ENCODE measurements at places on chromosomes 6 and 20.

DNA sequence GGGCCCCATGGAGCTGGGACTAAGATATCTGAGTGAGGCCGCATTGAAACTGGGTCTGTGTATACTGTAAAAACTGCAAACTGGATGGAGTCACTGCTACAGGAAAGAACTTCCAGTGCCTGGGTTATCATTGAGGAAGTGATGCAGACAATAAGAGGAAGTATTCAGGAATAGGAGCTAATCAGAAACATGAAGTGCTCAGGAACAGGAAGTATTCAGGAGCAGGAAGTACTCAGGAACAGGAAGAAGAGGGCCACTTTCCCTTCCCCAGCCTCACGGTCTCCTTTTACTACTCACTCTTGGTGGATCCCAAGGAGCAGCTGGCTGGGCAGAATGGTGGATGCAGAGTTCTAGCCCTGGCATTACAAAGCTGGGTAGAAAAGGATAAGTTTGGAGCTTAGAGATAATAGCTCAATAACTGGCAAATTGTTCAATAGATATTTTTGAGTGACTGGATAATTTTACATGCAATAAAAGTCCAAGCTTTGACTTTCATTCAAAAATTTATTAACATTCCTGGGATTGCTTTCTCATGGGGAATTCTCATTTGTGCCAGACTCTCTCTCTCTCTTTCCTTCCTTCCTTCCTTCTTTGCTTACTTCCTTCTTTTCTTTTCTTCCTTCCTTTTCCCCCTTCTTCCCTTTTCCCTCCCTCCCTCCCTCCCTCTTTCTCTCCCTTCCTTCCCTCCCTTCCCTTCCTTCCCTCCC, 82.2 kb upstream of the PAX1 start:
- DNase-seq, result peak; percentile 7

GRCh38 chr6:95120984-95121383, 456.4 kb upstream of the MANEA start:
- no peak for DNase-seq

GRCh38 chr6:119672725-119673124, 323.2 kb upstream of the MAN1A1 start:
- no peak for DNase-seq

DNA sequence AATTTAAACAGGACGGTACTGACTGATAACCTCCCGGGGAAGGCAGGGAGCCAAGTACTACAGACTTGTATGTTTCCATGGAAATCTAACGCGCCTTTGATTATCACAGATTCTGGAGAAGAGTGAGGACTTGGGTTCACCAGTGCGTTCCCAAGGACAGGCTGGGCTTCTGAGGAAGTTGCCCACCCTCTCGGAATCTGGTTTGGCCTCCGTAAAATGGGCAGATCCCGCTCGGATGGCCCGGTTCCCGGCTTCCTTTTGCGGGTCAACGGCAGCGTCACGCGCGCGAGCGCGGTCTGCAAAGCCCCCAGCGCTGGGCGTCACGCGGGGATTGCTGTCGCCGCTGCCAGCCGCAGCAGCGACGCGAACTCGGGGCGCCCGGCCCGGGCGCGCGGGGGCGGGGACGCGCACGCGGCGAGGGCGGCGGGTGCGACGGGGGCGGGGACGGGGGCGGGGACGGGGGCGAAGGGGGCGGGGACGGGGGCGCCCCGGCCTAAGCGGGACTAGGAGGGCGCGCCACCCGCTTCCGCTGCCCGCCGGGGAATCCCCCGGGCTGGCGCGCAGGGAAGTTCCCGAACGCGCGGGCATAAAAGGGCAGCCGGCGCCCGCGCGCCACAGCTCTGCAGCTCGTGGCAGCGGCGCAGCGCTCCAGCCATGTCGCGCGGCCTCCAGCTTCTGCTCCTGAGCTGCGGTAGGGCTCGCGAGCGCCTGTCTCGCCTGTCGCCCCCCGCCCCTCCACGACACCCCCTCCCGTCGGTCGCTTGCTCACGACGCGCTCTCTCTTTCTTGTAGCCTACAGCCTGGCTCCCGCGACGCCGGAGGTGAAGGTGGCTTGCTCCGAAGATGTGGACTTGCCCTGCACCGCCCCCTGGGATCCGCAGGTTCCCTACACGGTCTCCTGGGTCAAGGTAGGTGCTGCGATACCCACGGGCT, at the start of gene CD83:
TSS of gene CD83 (plus strand) at position 615 of the 933 bp plus-strand sequence. CDS start at position 655, 40 bp downstream.
- DNase-seq, result peak; percentile 64

GRCh38 chr6:83536034-83536646, 23.8 kb downstream of the PRSS35 start:
- peak; percentile 67 for DNase-seq

DNA sequence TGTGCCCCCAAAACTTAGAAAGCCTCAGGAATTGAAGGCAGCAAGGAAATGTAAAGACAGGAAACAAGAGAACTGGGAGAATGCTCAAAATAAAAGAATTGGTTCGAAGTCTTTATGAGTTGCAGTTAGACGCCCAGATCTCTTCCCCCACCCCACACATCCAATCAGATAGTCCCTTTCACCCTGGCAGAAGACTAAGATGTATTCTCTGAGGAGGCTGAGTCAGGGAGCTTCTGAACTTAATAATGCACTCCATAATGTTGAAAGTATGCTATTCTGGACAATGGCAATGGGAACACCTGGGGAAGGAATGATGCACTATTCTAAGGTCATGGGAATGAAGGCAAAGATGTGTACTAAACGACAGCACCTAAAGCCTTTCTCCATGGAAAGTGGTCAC, 173.6 kb downstream of the MTFR2 start:
- no peak for DNase-seq

DNA sequence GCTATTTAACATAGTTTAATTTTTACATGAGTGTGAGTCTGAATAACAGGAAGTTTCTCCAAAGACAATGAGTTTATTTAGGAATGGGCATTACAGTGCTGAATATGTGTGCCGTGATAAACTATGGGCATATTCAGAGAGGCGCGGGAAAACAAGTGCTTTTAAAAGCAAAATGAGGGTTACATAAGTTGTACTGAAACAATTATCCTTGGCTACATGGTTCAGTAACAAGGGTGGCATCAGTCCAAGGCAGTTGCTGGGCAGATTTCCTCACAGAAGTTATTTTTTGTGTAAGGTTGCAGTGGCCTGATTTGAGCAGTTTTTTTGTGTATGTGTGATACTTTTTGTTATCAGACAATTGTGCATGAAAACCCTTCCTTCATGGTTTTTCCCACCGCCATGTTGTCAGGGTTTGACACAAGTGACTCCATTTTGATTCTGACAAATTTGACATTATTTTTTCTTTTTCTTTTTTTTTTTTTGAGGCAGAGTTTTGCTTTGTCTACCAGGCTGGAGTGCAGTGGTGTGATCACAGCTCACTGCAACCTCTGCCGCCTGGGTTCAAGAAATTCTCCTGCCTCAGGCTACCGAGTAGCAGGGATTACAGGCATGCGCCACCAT, 22.3 kb upstream of the PXDC1 start:
- no peak for DNase-seq

DNA sequence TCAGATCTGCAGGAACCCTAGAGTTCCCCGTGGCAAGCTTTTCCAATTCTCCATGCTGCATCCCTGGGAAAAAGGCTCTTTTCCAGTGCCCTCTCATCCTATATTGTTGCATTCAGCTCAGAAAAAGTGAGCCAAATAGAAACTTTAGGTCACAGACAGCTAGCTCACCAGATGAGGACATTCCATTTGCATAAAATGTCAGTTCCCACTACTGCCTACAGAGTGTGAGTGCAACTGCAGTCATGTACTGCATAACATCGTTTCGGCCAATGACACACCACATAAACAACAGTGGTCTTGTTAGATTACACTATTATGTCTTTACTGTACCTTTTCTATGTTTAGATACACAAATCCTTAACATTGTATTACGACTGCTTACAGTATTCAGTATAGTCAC, 8.6 kb downstream of the HS3ST5 start:
- DNase-seq, result no peak

DNA sequence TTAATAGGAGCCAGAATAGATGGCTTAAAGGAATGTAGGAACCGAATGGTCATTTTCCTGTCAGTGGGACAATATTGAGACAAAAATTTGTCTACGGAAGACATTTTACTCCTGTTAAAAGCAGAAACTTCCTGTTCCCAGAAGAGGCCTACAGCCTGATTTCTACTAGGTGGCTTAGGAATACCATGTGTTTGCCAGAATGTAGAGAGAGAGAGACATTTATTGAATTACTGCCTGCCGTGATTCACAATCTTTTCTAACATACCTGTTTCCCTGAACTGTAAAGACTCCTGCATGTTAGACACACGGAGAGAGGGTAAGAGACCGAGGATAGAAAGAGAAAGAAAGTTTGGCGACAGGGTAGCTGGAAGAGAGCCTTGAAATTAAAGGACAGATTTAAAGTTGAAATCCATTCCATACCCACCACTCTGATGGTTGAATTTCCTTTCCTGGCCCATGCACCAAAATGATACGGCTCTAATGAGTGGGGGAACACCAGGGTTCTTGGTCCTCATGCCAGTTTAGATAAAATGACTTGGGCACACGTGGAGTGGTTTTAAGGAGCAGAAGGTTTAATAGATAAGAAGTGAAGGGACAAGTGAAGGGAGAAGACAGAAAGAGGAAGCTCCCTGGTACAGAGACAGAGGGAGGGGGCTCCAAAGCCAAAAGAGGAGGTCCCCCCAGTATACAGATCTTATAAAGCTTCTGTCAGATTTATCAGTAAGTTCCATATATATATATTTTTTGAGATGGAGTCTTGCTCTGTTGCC, 22.5 kb downstream of the NCOA3 start:
- DNase-seq, result peak; percentile 96

DNA sequence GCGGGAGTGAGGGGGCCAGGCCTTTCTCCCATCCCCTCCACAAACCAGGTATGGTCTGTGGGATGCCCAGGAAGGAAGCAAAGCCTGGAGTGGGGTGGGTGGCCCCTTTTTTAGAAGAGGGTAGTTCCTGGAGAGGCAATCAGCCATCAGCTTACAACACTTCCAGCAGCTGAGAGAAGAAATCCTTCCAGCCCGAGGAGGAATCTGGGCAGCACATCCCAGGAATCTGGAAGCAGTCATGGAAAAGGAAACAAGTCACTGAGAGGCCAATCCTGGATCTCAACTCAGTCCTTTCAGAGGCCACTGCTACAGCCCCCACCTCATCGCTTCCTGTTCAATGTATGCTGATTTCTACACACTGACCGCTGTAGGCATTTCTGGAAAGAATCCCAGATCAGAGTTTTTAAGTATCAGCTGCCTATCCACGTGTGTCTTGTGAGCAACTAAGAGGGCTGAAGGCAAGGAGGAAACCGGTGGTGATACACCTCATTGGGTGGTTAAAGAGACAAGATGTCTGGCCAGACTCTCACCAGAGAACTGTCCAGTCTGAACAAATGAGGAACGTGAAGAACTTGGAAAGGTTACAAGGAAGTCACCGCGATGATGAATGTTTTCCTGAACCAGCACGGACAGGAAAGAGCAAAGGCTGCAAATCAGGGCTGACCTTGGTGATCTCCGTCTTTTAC, 92.9 kb upstream of the SHLD1 start:
- DNase-seq, result no peak

- DNase-seq, result no peak
Measured at GRCh38 chr6:133683606-133684005, 205.3 kb upstream of the TCF21 start.

DNA sequence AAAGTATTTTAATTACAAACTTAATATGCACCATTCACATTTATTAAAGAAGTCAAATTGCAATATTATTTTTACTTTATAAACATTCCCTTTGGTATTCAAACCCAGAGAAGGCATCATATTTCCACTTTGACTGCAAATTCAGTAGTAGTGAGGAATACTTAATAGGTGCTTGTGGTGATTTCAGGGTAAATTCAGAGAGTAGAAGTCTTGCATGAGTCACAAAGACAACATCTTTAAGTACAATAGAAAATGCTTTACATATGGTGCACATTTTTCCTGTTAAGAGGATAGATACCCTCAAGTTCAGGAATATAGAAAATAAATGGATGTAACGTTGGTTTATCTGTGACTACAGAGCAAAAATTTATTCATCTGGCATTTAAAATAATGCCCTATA, 390.2 kb downstream of the TENT5A start:
- no peak for DNase-seq

DNA sequence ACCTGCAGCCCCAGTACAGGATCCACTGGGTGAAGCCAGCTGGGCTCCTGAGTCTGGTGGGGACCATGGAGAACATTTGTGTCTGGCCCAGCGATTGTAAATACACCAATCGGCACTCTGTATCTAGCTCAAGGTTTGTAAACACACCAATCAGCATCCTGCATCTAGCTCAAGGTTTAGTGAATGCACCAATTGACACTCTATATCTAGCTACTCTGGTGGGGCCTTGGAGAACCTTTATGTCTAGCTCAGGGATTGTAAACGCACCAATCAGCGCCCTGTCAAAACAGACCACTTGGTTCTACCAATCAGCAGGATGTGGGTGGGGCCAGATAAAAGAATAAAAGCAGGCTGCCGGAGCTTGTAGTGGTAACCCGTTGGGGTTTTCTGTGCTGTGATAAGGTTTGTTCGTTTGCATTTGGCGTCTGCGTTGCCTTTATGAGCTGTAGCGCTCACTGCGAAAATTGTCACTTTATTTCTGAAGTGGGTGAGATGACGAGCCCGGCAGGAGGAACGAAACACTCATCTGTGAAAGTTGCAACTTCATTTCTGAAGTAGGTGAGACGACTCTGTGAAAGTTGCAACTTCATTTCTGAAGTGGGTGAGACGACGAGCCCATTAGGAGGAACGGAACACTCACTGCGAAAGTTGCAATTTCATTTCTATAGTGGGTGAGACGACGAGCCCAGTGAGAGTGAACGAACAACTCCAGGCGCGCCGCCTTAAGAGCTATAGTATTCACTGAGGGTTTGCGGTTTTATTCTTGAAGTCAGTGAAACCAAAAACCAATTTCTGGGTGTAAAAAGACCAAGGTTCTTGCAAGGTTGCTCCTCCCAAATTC, 31.1 kb downstream of the SERPINB6 start:
- DNase-seq, result peak; percentile 78

GRCh38 chr6:30363459-30363858, 18.5 kb downstream of the RPP21 start:
- no peak for DNase-seq

DNA sequence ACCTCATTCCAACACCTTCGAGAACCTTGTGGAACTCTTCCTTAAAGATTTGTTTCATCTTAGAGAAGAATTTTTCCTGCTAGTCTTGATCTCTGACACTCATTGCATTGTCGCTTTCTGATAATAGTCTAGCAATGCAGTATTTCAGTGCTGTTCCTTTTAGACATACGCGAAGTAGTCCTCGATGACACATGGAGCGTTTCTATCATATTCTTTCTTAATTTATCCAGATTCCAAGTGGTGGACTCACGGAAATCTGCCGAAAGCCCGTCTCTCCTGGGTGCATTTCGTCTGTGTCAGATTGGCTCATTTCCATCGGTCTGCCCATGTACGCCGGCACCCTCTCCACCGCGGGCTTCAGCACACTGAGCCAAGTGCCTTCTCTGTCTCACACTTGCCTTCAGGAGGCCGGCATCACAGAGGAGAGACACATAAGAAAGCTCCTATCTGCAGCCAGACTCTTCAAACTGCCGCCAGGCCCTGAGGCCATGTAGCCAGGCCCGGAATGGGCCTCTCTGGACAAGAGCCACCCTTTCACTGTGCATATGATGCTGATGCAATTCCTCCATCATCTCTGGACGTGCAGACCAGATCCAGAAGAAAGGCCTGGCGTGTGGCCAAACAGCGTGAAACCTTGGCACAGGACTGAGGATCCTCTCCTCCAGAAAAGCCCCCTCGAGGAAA, 198.6 kb upstream of the UST start:
- no peak for DNase-seq
